ENCODE measurements at places on chromosomes 6 and 20. TPM values are rescaled to one million over a fixed set of nuclear protein-coding genes. Genes with fewer than 3 reads are reported as not detected.

GRCh38 chr6:118223316-118223715 is 316.3 kb downstream of the SLC35F1 start:
- DNase-seq = no peak

GRCh38 chr6:14881398-14881797 is 364.5 kb upstream of the JARID2 start:
- no peak for DNase-seq

- DNase-seq = no peak
Measured at GRCh38 chr20:32672982-32673851, 524 bp downstream of the C20orf203 start.

DNA sequence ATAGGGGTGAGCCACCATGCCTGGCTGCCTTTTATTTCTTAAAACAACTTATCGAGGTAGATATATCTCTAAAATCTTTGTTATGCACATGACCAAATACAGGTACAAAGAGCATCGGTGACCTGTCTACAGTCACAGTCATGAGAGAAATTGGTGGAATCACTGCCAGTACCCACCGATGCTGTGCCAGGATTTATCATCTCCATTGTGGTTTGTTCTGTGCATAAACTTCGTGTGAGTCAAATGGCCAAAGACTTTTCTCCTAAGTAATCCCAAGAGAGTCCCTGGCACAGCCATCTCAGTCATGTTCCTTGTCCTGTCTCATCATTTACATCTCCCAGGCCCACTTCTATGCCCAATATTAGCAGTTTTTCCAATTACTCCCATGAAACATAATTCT is 9.0 kb downstream of the GSTA3 start:
- DNase-seq = no peak

- no peak for DNase-seq
Measured at GRCh38 chr6:6721606-6722005, 133.1 kb downstream of the LY86 start.

- DNase-seq = no peak
Measured at GRCh38 chr6:20497216-20498040, 36.8 kb upstream of the CDKAL1 start.

SERINC1 gene
- 354 TPM for total RNA-seq

HRH3 gene
- total RNA-seq = not detected

OR2H1 gene
- not detected for total RNA-seq

DNA sequence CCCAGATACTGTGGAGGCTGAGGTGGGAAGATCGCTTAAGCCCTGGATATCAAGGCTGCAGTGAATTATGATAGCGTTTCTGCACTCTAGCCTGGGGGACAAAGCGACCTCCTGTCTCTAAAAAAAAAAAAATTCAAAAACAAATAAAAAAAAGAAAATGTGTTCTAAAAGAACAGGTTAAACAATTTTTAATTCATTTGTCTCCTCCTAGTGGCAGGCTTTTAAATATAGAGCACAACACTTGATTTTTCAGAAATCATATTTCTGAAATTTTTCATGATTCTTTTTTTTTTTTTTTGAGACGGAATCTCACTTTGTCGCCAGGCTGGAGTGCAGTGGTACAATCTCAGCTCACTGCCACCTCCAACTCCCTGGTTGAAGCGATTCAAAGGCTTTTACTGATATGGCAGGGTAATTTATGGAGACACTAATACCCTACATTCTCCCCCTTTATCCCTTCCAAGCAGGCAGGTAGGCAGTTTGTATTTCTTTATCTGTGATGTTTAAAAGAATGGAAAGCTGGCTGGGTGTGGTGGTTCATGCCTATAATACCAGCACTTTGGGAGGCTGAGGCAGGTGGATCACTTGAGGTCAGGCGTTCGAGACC is 8.7 kb upstream of the GTF3C6 start:
- DNase-seq = no peak

DNA sequence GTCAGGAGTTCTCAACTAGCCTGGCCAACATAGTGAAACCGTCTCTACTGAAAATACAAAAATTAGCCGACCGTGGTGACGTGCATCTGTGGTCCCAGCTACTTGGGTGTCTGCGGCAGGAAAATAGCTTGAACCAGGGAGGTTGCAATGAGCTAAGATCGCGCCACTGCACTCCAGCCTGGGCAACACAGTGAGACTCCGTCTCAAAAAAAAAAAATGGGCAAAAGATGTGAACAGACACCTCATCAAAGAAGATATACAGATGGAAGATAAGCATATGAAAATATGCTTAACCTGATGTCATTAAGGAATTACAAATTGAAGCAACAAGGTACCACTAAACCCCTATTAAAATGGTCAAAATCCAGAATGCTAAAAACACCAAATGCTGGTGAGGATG is 9.2 kb upstream of the HSPA12B start:
- no peak for DNase-seq

GRCh38 chr6:13428583-13429405 is 58.6 kb downstream of the GFOD1 start:
- no peak for DNase-seq

DEFB110 gene
- not detected for total RNA-seq

GRCh38 chr6:14621518-14621917 is 503.9 kb downstream of the CD83 start:
- no peak for DNase-seq

- no peak for DNase-seq
Measured at GRCh38 chr6:99816795-99817194, 177.2 kb downstream of the MCHR2 start.

- no peak for DNase-seq
Measured at GRCh38 chr20:14561741-14562221, 224.4 kb upstream of the FLRT3 start.
